ENCODE measurements at places on chromosomes 2 and 18.

- DNase-seq, result no peak
These were observed 5.1 kb downstream of the IL1RN start for GRCh38 chr2:113132414-113133021.

- DNase-seq, result no peak
These were observed 125.6 kb upstream of the CDC42EP3 start for GRCh38 chr2:37797081-37797480.

GRCh38 chr2:69791045-69791444 is 38.4 kb upstream of the GMCL1 start:
- no peak for DNase-seq

GRCh38 chr2:43402002-43402401 is 175.6 kb upstream of the ZFP36L2 start:
- DNase-seq, result no peak

- DNase-seq, result no peak
These were observed 29.8 kb upstream of the LCLAT1 start for GRCh38 chr2:30417253-30417652.

- DNase-seq, result no peak
These were observed 196.0 kb upstream of the VRK2 start for GRCh38 chr2:57850415-57851130.

- DNase-seq, result no peak
These were observed 26.5 kb downstream of the NFATC1 start for GRCh38 chr18:79422022-79422782.

DNA sequence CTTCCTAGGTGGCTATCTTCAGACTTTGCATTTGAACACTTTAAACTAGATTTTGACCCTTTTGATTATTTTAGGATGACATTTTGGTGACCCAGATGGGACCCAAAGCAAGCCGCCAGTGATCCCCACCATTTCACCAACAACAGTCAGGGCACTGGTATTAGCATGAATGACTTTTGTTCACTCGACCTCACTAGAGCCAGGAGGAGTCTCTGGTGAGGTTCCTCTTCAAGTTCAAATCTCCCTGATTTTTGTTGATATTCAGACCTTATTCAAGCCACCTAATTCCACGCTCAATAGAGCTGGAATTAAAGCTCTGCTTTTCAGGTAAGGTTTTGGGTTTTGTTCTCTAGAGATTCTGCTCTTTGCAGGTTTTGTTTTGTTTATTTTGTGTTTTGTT is 202.3 kb downstream of the MREG start:
- no peak for DNase-seq

GRCh38 chr2:128260239-128261138 is 58.2 kb downstream of the HS6ST1 start:
- no peak for DNase-seq

GRCh38 chr2:73172963-73173362 is 29.4 kb upstream of the NOTO start:
- DNase-seq, result no peak

GRCh38 chr2:43542285-43542933 is 53.4 kb downstream of the THADA start:
- DNase-seq, result peak; percentile 21

DNA sequence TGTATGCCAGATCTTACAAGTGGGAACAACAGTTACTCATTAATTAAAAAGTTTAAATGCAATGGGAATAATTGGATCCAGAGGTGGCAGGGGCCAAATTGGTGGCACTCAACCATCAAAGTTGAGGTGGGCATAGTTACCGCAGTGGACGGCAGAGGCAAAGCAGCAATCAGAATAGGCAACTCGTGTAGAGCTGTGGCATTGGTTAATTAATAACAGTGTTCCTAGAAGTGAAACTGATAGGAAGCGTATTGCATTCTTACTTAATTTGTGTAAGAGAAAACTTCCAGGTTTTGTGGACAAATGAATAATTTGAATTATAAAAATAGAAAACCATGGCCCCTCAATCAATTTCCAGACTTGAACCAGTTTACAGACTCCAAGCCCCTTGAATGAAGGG is 1068.2 kb upstream of the ACVR2A start:
- no peak for DNase-seq

- no peak for DNase-seq
These were observed 134.4 kb downstream of the CCDC85A start for GRCh38 chr2:56318147-56318546.

- DNase-seq, result no peak
These were observed 25.4 kb downstream of the NPAS2 start for GRCh38 chr2:100845141-100845991.

- DNase-seq, result no peak
These were observed 6.0 kb upstream of the DNAH7 start for GRCh38 chr2:196074631-196075030.

GRCh38 chr2:97963880-97964279 is 31.9 kb downstream of the TMEM131 start:
- DNase-seq, result no peak

DNA sequence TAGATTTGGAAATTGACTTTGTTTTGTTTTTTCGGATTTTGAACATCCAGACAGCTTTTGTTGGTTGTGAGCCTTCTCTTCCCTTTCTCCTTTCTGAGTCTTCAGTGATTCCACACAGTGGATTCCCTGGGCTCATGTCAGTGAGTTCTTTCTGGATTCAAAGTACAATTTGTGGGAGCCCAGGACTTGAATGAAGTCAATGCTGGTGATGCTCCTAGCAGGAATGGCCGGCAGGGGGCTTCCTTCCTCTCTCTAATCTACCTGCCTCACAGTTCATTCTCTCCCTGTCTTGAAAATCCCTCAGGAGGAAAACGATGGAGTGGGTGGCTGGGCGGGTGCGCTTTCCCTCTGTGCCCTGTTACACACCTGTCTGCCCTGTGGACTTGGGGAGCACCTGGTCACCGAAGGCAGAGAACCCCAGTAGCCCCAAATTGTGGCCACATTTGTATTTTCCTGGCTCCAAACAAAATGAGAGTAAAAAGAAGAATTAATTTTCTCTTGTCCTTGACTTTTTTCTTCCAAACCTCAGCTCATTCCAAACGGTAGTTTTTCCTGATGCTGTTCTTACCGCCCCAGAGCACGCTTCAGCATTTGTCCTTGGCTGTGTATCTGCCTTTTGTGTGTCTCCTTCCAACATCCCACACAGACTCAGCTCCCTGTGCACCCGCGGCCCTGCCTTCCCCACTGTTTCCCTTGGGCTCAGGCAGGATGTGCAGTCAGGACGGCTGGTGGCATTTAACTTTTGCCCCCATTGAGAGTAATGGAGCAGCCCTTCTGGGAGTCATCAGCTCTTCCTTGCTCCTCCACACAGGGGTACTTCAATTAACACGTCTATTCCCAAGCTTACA is 86.6 kb downstream of the MARCO start:
- no peak for DNase-seq

DNA sequence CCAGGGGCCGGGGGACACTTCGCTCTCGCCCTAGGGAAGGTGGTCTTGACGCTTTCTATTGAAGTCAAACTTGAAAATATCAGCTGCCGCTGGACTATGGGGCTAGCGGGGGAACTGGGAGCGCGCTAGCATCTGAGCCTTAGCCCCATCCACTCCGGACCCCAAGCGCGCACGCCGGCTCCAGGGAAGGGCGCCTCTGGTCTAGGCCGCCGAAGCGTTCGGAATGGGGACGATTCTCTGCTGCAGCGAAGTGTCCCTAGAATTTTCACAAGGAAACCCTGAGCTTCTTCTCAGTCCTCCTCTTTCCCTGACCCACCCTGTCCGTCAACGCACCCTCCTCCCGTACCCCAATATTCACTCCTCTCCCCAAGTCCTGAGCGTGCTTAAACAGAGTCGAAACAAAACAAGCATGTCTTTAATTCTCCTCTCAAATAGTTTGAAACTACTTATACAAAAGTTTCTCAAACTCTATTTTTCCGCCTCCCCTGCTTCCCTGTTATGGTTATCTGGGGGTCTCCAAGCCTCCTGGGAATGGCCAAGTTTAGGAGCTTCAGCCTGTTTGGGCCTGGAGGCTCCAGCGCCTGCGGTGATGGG is 5.0 kb downstream of the RAX start:
- DNase-seq, result no peak

DNA sequence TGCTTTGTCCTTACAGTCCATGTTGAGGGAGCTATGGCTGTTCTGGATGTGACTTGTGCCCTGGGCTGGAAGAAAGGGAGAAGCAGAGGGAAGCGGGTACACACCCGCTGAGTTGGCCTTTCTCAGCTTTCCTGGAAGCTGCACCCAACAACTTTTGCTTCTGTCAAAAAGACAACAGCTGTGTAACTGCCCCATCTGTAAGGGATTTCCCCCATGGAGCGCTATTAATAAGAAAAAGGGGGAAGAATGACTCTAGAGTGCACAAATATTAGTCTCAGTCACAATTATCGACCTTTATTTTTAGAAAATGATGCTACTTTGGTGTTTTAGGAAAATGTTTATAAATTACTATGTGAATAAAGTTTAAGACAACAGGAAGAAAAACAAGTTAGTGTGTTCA is 368.3 kb downstream of the RAD51AP2 start:
- no peak for DNase-seq

- peak; percentile 26 for DNase-seq
These were observed 625 bp downstream of the ARPC2 start for GRCh38 chr2:218217360-218218267.

DNA sequence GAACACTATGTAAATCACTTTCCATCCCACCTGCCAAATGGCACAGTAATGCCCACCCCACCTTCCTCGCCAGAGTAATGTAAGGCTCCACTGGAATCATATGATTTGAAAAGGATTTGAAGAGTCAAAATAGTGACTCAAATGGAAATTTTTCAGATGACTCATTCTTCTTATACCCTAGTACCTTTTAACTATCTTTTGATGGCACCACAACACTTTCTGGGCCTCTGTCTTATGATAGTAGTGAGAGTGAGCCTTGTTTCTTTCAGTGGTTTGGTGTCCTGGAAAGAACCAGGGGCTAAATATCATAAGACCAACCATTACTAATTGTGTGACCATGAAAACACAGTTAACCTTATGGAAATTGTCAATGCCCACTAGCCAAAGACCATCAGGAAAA is 235.4 kb upstream of the SLC14A2 start:
- DNase-seq, result no peak

GRCh38 chr2:29423061-29423666 is 307.9 kb downstream of the CLIP4 start:
- DNase-seq, result no peak

GRCh38 chr2:18514526-18515461 is 45.7 kb downstream of the RDH14 start:
- DNase-seq, result no peak

- DNase-seq, result no peak
These were observed 677.4 kb upstream of the RAB6C start for GRCh38 chr2:129302106-129302505.

GRCh38 chr2:236657215-236657614 is 87.6 kb downstream of the ACKR3 start:
- DNase-seq, result no peak

- no peak for DNase-seq
These were observed 31.8 kb downstream of the SMAD2 start for GRCh38 chr18:47898696-47899095.

- no peak for DNase-seq
These were observed 105.9 kb upstream of the ID2 start for GRCh38 chr2:8575834-8576423.

DNA sequence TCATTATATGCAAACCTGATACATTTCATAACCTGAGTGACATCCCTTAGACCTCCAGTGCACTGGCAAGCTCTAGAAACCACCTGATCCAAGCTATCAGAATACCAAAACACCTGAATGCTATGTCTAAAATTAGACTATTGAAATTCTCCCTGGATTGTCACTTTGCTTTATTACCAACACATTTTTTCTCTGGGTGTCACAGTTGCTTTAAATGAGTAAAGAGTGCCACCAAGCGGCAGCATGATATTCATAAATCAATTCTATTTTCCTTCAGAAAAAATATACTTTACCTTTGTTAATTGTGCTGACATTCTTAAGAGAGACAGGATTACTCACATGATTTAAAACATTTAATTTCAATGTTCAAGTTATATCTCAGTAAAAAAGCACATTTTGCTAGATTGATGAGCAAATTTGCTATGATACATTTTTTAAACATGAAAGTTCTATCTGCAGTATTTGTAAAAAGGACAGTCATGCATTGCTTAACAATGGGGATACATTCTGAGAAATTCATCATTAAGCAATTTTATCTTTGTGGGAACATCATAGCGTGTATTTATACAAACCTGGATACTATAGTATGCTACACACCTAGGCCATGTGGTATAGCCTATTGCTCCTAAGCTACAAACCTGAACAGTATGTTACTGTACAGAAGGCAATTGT is 338.4 kb upstream of the SLC39A10 start:
- peak; percentile 58 for DNase-seq

GRCh38 chr2:166727095-166727494 is 161.2 kb upstream of the XIRP2 start:
- DNase-seq, result no peak

DNA sequence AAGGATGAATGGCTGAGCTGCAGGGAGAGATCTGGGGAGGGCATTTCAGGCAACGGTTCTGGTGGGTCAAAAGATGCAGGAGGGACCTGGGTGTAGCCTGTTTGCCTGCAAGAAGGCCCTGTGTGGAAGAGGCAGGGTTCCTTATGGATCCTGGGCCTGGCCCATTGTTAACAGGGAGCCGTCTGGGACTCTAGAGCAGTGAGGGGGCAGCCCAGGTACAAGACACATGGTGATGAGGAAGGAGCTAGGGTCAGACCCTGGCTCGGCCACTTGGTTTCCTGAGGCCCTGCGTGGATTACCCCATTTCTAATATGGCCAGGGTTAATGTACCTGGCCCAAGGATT is 124.9 kb downstream of the GLI2 start:
- no peak for DNase-seq

GRCh38 chr18:37533647-37534584 is 31.7 kb downstream of the CELF4 start:
- no peak for DNase-seq

- DNase-seq, result no peak
These were observed 79.1 kb downstream of the FAM168B start for GRCh38 chr2:131014141-131014540.

DNA sequence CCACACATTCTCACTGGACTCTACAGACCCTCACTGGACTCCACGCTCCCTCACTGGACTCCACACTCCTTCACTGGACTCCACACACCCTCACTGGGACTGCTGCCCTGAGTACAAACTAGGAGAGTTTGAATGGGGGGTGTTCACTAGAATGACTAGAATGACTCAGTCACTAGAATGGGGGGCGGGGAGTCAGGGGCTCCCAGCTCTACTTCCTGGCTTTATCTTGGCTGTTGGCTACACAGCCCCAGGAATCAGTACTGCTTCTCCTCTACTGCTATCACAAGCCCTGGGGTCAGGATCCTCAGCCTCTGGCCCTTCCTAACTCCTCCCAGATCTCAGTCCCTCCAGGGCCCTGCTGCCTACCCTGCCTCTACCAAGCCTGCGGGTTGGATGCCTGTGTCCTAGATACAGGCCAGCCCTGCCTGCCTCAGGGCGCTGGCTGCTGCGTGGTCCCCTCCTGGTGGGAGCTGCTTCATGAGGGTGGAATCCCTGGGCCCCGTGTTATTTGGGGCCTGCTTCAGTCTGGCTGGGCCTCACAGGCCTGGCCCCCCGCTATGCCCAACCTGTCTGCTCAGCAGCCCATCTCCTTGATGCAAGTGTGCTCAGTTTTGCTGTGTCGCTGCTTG is 7.8 kb downstream of the PTMA start:
- no peak for DNase-seq
